ENCODE measurements at places on chromosomes 7 and 10. TPM values are rescaled to one million over a fixed set of nuclear protein-coding genes. Genes with fewer than 3 reads are reported as not detected.

The ADCY1 gene
- 286 TPM for total RNA-seq

The CDK14 gene
- total RNA-seq = 115 TPM

The APBB1IP gene
- total RNA-seq = 1.3 TPM

The AMZ1 gene
- total RNA-seq = 2.5 TPM

The EVX1 gene
- total RNA-seq = not detected

The SLC26A4 gene
- total RNA-seq = 16.0 TPM

The FAM237B gene
- total RNA-seq = not detected

The SFRP4 gene
- 1.6 TPM for total RNA-seq

The OSBPL3 gene
- 14.1 TPM for total RNA-seq

The CDHR3 gene
- 28.8 TPM for total RNA-seq

The SLC18A3 gene
- not detected for total RNA-seq

The PRSS37 gene
- total RNA-seq = not detected

The NME8 gene
- total RNA-seq = not detected

The TMEM273 gene
- 1.6 TPM for total RNA-seq

The RAB19 gene
- not detected for total RNA-seq

The MUC12 gene
- not detected for total RNA-seq

The CLRN3 gene
- not detected for total RNA-seq

The ANKRD2 gene
- not detected for total RNA-seq

The MYL10 gene
- not detected for total RNA-seq

The DOCK4 gene
- 155 TPM for total RNA-seq

The CDHR1 gene
- total RNA-seq = 5.3 TPM

The DMTF1 gene
- 424 TPM for total RNA-seq

The CCL26 gene
- not detected for total RNA-seq

The ZNF511 gene
- 7.2 TPM for total RNA-seq

The OR2A12 gene
- not detected for total RNA-seq

The MPP7 gene
- 2.2 TPM for total RNA-seq

The POMZP3 gene
- total RNA-seq = 7.5 TPM

The PNLIPRP2 gene
- not detected for total RNA-seq

The TSPAN33 gene
- 5.6 TPM for total RNA-seq

The BLVRA gene
- 16.3 TPM for total RNA-seq

The OR2A1 gene
- total RNA-seq = not detected

The ZNF488 gene
- total RNA-seq = 2.5 TPM

The SPOCK2 gene
- total RNA-seq = 18.5 TPM

The EPHA1 gene
- total RNA-seq = not detected

The TAS2R3 gene
- 24.1 TPM for total RNA-seq

The ZNF107 gene
- total RNA-seq = 16.9 TPM

The HMX3 gene
- total RNA-seq = not detected

The CPXM2 gene
- total RNA-seq = 0.31 TPM

The RNF133 gene
- total RNA-seq = 1.6 TPM

The TMEM213 gene
- total RNA-seq = not detected

The STAM gene
- total RNA-seq = 47.9 TPM

The WNT8B gene
- 0.31 TPM for total RNA-seq

The BTBD16 gene
- not detected for total RNA-seq

The CUZD1 gene
- total RNA-seq = 2.8 TPM

The CALML5 gene
- not detected for total RNA-seq

The TAS2R5 gene
- total RNA-seq = 13.5 TPM

The CC2D2B gene
- 2.2 TPM for total RNA-seq

The DLX5 gene
- total RNA-seq = 7.5 TPM

The COL1A2 gene
- total RNA-seq = 37.6 TPM

The GRM3 gene
- total RNA-seq = 133 TPM

The C10orf67 gene
- total RNA-seq = 0.31 TPM

The HTR5A gene
- total RNA-seq = 0.94 TPM

The DGKB gene
- 9.4 TPM for total RNA-seq

The HECW1 gene
- 107 TPM for total RNA-seq

The MMS19 gene
- 94.8 TPM for total RNA-seq
